ENCODE measurements at places on chromosomes 5 and 9.

DNA sequence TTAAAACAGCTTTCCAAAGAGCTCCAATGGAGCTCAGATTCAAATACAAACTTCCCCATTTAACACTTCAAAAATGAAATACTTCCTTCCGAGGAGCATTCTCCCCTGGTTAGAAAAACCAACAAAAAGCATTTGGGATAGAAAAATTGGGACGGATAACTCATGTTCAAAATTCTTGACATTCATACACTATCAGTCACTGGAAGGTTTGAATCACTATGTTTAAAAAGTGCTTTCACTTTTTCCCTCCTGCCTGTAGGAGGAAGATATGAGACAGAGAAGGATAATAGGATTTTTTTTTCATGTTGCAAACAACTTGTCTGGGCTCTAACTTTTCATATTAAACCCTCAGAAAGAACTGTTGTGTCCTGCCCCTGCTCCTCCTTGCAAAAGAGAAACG lies 412.0 kb downstream of the ACTL7B start:
- no peak for DNase-seq

DNA sequence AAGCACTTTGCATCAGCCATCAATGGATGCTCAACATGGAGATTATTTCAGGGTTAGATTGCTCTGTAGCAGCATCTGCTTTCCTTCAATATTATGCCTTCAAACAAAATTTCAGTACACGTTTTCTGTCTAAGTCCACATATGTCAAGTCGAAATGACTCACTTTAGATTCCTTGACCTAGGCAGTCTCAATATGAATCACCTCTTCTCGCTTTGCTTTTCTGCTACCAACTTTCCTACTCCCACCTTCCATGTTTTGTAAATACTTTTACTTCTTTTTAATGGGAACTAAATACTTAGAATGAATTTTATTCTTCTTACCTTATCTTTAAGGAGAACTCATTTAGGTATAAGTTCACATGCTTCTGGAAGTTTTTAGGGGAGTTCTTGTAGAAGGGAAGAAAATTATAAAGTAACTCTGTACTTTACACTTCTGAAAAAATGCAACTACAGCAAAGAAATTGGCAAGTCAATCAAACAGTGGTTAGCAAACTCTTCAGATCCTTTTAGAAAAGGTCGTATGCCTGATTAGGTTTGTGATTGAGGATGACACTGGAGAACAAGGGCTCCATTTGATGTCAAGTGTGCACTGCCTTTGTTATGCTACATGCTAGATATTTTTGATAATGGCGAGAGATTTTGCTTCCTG lies 478.5 kb upstream of the SMARCA2 start:
- DNase-seq: no peak

DNA sequence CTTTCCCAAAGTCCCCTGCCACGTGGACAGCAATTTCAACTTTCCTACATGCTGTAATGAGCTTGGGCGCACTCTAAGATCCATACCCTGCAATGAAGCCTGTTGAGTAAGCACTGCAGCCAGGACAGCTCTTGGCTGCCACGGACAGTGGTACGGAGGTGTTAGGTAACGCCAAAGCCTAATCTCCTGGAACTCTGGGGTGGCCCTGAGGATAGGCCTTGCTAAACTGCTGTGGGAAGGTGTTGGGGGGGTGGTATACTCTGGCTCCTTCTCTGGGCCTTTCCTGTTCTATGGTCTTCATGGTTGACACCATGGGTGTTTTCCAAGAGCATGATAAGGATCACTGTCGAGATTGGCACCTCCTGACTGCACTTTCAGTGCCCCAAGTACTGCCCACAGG lies 66.4 kb upstream of the PITX1 start:
- DNase-seq: no peak

GRCh38 chr5:39341896-39342295 lies 22.4 kb downstream of the C9 start:
- DNase-seq: no peak

GRCh38 chr5:78930721-78931120 lies 54.4 kb downstream of the ARSB start:
- no peak for DNase-seq

- no peak for DNase-seq
Observed at GRCh38 chr5:84411832-84412605, 27.3 kb upstream of the EDIL3 start.

GRCh38 chr9:132125944-132126679 lies 35.7 kb upstream of the NTNG2 start:
- DNase-seq: no peak

GRCh38 chr9:81535542-81536241 lies 153.7 kb downstream of the TLE1 start:
- no peak for DNase-seq

- DNase-seq: no peak
Observed at GRCh38 chr5:13987843-13988464, 43.5 kb upstream of the DNAH5 start.

GRCh38 chr5:124132843-124133242 lies 613.6 kb downstream of the ZNF608 start:
- DNase-seq: no peak

- no peak for DNase-seq
Observed at GRCh38 chr9:98504298-98505282, 204.1 kb downstream of the GABBR2 start.

GRCh38 chr5:173581408-173582215 lies 34.8 kb downstream of the BOD1 start:
- DNase-seq: no peak
